ENCODE measurements at places on chromosomes 13 and 19.

DNA sequence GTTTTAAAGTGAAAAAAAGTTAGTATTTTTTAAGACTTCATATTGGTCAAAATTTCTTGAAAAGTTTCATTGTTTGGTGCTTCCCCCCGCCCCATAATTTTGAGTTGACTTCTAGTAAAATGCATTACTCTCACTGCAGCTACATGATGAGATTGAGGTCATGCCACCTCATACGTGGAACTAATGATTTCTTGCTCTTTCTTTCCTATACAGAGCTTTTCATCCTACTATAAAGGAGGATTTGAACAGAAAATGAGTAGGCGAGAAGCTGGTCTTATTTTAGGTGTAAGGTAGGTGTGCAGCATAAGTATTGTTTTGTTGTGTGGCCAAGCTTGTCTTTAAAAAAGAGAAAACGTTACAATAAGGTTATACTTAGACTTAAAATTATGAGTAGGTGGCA is 55.0 kb downstream of the DNAJC15 start:
- DNase-seq, result no peak

DNA sequence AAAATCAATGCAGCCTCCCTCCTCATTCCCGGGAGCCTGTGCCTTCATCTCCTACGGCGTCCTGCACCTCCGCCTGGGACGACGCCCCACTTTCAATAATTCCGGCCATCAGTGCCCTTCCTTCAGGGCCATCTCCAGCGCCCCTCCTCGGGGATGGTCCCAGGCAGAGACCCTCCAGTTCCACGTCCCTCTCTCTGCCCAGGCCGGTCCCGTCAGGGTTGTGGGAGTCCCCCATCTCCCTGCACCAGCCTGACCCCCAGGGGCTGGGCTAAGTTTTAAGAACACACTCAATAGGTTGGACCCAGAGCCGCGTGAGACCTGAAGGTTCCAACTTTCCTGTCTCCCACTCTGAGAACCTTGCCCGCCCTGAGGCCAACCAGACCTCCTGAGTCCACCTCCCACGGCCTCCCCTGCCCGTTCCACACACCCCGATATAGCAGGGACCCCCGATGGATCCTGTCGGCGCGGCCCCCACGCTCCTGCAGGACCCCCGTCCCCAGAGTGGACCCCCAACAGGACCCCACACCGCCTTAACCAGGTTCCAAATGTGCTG is 646 bp downstream of the TMEM161A start:
- no peak for DNase-seq

- DNase-seq, result no peak
Measured at GRCh38 chr19:44571830-44572580, 41.4 kb upstream of the IGSF23 start.

DNA sequence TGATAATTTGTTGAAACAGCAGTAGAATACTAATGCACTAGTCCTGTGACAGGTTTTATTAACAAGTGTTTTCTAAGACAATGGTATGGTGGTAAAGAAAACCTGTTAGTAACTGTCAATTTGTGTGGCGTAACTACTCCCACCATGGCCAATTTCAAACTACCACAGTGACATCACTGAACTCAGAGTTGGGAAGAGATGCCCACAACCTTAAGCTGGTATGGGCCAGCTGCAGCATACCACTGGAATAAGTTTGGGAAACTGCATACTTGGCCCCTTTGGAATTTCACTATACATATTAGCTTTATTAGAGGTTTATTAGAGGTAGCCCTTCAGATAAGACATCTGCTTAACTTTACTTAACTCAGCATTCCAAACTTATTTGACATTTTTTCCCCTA is 419.4 kb downstream of the NDFIP2 start:
- no peak for DNase-seq

GRCh38 chr13:44969551-44970484 is 19.5 kb downstream of the NUFIP1 start:
- peak; percentile 54 for DNase-seq

Data from cerebellar nuclear complex (tissue), 1 donor.